ENCODE measurements at places on chromosomes 3 and 15.

GRCh38 chr15:57337868-57338411, 38.4 kb upstream of the CGNL1 start:
- H3K27me3 ChIP-seq, result no peaks in the 10 kb centered on the region
- no peaks in the 10 kb centered on the region for H3K36me3 ChIP-seq
- H3K4me3 ChIP-seq, result no peak overlapping the region
- no peak for DNase-seq

DNA sequence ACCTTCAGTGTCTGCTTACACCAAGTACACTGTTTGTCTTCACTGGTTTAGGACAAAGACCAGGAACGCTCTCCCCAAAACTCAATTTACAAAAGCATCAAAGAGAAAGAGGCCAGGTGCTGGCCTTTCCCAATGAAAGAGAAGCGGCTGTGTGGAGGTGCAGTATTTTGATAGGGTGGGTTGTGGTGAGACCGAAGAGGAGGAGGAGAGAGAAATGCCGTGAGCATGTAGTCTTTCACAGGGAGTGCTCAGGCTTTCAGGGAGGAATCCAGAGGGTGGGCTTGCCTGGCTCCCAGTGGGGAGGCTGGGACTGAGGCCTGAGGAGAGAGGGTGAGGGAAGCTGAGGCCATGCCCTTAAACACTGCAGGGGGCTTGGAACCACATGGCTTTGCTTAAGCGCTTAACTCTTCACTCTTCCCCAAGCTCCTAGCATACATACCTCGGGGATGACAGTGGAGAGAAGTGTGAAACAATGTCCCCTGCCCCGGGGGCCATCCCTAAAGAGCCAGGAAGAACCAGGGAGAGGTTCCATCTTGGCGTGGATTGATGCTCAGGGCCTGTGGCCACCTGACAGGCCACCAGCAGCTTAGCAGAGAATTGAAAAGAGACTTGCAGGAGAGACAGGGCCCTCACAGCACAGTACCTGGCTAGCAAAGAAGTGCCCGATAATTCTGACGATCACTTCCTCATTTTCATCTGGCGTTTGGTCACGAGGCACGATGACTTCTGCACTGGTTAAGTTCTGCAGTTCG, 60.5 kb downstream of the SENP2 start:
- H3K27me3 ChIP-seq, result no peaks in the 10 kb centered on the region
- DNase-seq, result no peak
- H3K27ac ChIP-seq, result no peak overlapping the region
- peaks cover 45% of the 10 kb centered on the region for H3K36me3 ChIP-seq
- H3K4me3 ChIP-seq, result no peak overlapping the region
- peaks cover 22% of the 10 kb centered on the region for H3K4me1 ChIP-seq

GRCh38 chr3:139481116-139481515, 4.8 kb upstream of the RBP2 start:
- no peaks in the 10 kb centered on the region for H3K27me3 ChIP-seq
- no peaks in the 10 kb centered on the region for H3K36me3 ChIP-seq
- H3K4me3 ChIP-seq, result peak overlapping the region; percentile 62
- no peak for DNase-seq
- H3K27ac ChIP-seq, result no peak overlapping the region

DNA sequence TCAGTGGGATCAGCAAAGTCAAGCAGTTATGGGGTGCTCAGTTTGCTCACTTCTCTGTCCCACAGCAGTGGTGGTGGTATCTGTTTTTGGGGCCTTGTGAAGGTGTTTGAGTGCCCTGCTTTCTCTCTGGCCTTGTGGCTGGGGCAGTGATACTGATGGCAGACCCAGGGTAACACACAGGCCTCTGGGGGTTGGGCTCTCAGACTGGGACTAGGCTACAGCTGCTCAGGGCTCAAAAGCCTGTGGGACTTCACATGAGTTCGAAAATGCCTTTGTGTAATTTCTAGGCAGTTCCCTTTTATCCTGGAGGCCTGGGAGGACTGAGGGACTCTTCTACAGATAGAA, 75.3 kb downstream of the STXBP5L start:
- H3K4me1 ChIP-seq, result peaks cover 2% of the 10 kb centered on the region
- H3K27ac ChIP-seq, result no peak overlapping the region
- no peaks in the 10 kb centered on the region for H3K36me3 ChIP-seq

DNA sequence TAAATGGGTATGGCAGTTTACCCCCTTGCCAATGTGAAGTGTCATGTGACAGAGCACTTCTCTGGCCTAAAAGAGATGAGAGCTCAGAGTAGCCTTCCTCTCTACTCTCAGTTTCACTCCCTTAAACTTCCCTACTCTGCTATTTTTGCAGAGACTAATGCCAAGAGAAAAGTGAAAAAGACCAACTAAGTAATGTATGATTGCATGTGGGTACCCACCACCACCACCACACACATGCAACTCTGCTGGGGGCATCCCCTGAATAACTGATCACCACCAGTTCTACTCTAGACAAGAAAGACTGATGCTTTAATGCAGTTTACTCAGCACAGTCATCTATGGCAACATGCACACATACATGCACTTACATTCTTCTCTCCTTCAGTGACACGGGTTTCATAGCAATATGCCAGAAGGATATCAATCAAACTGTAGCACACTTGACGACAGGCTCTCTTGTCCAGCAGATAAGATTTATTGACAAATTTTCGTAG, 31.3 kb downstream of the SHQ1 start:
- H3K27ac ChIP-seq, result no peak overlapping the region
- H3K4me1 ChIP-seq, result no peaks in the 10 kb centered on the region
- no peak for DNase-seq

GRCh38 chr3:60528651-60529050, 722.6 kb downstream of the FHIT start:
- H3K4me1 ChIP-seq, result no peaks in the 10 kb centered on the region
- no peaks in the 10 kb centered on the region for H3K27me3 ChIP-seq
- H3K4me3 ChIP-seq, result no peak overlapping the region
- DNase-seq, result no peak

DNA sequence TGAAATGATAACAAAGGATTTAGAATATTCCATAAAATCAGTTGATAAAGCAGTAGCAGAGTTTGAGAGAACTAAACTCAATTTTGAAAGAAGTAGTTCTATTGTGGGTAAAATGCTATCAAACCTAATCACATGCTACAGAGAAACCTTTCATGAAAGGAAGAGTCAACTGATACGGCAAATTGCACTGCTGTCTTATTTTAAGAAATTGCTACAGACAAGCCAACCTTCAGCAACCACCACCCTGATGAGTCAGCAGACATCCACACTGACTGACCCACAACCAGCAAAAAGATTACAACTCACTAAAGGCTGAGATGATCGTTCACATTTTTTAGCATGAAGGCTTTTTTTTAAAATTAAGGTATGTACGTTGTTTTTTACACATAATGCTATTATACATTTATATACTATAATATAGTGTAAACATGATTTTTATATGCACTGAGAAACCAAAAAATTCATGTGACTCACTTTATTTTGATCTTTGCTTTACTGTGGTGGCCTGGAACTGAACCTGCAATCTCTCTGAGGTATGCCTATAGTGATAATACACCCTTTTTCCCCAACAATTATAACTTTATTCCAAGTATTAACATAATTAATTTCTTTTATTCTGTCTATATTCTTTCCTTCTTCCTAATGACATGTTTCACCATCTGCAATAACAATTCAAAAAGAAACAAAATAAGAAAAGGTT, 109.9 kb downstream of the TBC1D5 start:
- H3K4me3 ChIP-seq, result no peak overlapping the region
- no peaks in the 10 kb centered on the region for H3K36me3 ChIP-seq
- H3K4me1 ChIP-seq, result no peaks in the 10 kb centered on the region

DNA sequence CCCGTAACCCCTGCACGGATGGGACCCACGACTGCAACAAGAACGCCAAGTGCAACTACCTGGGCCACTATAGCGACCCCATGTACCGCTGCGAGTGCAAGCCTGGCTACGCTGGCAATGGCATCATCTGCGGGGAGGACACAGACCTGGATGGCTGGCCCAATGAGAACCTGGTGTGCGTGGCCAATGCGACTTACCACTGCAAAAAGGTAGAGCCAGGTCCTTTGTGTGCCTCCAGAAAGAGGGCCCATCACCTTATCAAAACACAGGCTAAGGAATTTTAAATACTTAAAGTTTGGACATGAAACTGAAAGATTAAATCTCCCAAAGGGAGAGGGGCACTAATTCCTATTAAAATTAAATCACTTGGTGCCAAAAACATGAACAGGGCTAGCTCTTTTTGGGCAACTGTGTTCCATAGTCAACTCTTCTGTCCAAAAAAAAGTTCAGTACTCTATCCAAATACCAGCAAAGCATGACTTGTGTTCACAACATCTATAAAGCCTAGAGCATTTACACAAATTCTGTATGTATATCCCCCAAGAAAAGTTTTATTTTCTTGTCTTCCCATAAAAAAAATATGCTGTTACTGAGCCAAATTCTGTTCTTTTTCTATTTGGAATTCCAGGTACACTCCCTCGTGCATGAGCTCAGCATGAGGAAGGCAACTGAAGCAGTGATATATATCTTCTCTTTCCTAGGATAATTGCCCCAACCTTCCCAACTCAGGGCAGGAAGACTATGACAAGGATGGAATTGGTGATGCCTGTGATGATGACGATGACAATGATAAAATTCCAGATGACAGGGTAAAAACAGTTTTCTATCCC, 9.2 kb downstream of the THBS1 start:
- H3K27ac ChIP-seq, result no peak overlapping the region
- H3K27me3 ChIP-seq, result no peaks in the 10 kb centered on the region

- peak overlapping the region; percentile 98 for H3K4me3 ChIP-seq
- peaks cover 4% of the 10 kb centered on the region for H3K4me1 ChIP-seq
- DNase-seq, result peak; percentile 31
- peak overlapping the region; percentile 88 for H3K27ac ChIP-seq
- H3K36me3 ChIP-seq, result peaks cover 37% of the 10 kb centered on the region
These were observed 589 bp downstream of the ANAPC13 start for GRCh38 chr3:134485075-134485717.

DNA sequence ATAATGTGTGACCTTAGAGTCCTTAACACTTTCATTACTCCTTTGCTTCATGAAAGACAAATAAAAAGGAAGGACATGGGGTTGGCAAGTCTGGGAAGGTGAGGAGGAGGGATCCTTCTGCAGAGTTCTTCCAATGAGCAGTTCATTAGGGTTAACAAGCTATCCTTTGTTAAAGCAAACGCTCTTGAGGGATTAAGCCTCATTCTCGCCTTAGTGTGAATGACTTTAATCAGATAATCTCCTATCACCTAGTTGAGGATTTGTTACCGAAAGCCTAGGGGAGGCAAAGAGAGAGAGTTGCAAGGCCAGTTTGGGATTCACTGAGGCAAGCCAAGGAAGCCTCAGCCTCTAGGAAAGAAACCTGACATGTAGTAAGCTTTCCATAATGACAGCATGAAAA, 7.4 kb upstream of the MBNL1 start:
- no peaks in the 10 kb centered on the region for H3K36me3 ChIP-seq
- no peaks in the 10 kb centered on the region for H3K27me3 ChIP-seq
- peaks cover 13% of the 10 kb centered on the region for H3K4me1 ChIP-seq

DNA sequence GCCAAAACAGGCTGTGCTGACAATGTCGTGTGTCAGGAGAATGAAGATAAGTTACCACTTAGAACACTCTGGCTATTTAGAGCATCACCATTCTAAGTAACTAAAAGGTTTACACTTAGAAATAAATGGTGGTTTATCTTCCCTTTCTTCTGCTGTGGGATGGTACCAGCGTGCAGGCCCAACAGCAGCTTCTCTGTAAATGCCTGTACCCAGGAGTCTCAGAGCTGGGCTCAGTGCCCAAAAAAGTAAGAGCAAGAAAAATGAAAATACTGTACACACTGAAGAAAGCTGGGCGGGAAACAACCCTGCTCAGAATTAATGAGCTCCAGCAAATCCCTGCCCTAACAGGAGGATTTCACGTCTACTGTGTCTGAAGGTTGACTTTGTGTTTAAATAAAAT, 206.5 kb downstream of the MFSD1 start:
- no peaks in the 10 kb centered on the region for H3K36me3 ChIP-seq
- H3K4me3 ChIP-seq, result no peak overlapping the region
- no peaks in the 10 kb centered on the region for H3K4me1 ChIP-seq

DNA sequence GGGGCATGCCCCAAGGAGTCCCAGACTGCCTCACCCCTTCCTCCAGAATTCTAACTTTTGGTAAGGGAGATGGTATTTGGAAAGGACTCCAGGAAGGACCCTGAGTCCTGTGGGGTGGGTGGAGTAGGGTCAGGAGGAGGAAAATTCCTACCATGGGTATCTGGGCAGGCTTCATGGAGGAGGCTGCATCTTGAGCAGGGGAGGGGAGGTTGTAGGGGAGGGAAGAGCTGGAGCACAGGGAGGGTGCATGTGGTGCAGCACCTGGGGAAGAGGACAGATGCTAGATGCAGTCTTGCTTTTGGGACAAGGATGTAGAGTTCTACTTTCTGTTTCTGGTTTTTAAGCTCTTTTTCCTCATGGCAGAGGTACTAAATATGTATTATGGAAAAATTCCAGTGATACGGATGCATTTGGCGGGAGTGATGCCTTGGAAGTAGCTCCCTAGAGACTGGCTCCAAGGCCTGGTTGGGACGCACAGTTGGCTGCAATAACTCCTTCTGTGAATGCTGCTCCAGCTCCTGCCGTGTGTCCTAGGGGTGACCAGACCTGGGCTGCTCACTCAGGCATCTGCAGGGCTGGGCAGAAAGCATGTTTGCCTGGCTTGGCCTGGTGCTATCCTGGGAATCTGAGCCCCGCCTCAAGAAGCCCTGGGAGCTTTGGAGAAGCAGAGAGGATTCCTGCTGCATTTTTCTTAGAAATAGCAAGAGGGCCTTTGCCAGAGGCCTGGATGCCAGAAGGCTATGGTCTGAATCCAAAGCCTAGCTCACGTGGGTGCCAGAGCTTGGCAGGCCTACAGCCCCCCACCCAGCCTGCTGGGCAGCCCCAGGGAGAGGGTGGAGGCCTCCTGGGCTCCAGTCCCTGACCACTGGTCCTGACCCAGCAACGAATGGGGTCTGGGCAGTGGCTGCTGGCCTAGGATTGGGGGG, 10.1 kb downstream of the SEMA3F start:
- H3K27ac ChIP-seq, result peak overlapping the region; percentile 89
- H3K36me3 ChIP-seq, result peaks cover 37% of the 10 kb centered on the region
- no peak for DNase-seq
- no peak overlapping the region for H3K4me3 ChIP-seq
- peaks cover 38% of the 10 kb centered on the region for H3K27me3 ChIP-seq
- H3K4me1 ChIP-seq, result peaks cover 37% of the 10 kb centered on the region

GRCh38 chr3:53570709-53571108, 76.3 kb downstream of the CACNA1D start:
- H3K27me3 ChIP-seq, result no peaks in the 10 kb centered on the region
- H3K4me1 ChIP-seq, result no peaks in the 10 kb centered on the region
- DNase-seq, result no peak
- no peaks in the 10 kb centered on the region for H3K36me3 ChIP-seq

- peaks cover 3% of the 10 kb centered on the region for H3K4me1 ChIP-seq
- no peak overlapping the region for H3K4me3 ChIP-seq
- H3K27ac ChIP-seq, result no peak overlapping the region
These were observed 210.1 kb downstream of the CHST2 start for GRCh38 chr3:143329567-143330211.

DNA sequence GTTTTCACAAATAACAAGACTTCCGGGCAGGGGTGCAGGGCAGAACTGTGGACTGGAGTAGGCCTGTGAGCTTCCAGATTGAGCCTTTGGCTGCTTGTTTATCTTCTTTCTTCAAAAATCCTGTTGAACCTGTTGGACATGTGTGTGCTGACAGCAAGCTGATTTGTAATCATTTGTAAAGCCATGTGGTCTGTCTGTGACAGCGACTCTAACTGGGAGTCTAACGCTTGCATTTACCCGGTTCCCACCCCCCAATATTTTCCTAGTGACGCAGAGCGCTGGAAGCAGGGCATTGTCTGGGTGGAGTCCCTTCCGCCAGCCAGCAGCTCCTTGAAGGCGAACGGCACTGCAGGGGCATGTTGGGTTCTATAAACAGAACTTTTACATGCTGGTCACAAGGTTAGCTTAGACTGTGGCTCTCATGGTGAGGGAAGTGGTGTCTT, 85.7 kb upstream of the MYZAP start:
- no peaks in the 10 kb centered on the region for H3K27me3 ChIP-seq
- H3K36me3 ChIP-seq, result no peaks in the 10 kb centered on the region
